ENCODE measurements at places on chromosomes 6 and 20.

DNA sequence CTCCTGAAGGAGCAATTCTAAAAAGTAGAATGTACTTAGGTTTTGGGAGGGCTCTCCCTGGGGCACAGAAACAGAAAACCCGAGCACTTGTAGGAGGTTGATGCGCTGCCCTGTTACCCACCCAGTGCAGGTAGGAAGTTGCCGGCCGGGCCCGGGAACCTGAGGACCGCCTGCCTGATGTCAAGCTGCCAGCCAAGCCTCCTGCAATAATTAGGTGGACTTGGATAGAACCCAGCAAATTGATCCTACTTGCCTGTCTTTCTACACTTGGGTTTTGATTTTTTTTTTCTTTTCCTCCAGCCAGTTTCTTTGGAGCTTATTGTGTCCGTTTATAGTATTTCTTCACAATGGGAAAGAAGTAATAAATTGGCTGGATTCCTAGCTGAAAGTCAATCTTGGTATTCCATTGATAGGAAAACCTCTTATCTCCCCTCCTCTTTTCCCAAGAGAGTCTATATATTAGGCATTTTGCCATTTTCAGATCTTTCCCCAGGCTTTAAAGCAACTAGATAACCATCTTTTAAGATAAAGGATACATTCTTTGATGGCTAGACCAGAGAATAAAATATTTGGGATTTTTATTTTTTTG is 78.3 kb upstream of the FYN start:
- no peak for DNase-seq

DNA sequence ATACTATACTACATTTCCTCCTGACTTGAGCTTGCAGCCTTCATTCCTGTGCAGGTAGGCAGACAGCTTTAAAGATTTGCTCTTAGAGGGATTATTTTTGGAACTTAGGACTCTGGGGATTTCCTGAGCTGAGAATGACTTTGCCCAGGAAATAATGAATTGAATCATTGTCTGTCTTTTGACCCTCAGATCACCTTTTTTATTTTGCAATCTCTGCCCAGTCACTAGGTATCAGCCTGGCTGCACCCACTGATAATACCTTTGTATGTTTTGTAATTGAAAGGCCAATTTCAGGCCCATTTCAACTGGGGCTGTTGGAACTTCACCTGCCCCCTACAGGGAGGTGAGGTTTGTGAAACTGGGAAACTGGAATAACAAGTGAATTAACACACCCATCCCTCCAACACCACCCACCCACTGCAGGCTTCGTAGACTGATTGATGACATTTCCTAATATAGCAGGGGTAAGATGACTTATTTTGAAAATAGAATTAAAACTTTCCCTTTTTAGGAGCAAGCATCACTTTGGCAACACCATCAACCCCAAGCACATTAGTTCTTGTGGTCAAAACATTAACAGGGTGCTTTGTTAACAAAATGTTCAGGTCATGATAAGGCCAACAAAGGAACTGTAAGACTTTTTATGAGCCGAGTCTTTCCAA is 157.1 kb upstream of the CENPW start:
- DNase-seq: no peak

DNA sequence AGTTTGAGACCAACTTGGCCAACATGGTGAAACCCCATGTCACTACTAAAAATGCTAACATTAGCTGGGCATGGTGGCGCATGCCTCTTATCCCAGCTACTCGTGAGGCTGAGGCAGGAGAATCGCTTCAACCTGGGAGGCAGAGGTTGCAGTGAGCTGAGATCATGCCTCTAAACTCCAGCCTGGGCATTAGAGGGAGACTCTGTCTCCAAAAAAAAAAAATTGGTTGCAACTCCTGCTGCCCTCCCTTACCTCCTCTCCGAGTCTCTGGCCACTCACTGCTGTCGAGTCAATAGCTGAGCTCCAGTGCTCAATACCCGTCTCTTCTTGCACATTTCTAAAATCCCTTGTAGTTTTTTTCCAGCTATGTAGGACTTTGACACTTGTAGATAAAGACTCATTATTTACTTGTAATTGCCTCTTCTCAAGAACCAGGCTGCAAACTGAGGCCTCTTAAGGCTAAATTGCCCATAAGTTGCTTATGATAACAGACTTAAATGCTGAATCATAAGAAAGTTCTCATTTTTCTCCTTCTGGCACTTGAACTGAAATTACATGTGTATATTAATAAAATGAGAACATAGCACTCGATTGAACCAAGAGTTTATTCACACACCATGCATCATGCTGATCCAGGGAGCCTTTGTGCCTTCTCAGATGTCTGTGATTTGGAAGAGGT is 13.8 kb downstream of the HECA start:
- DNase-seq: no peak

GRCh38 chr6:20916086-20916485 is 381.8 kb downstream of the CDKAL1 start:
- DNase-seq: no peak

GRCh38 chr20:56503916-56504315 is 20.6 kb upstream of the FAM209A start:
- DNase-seq: no peak

DNA sequence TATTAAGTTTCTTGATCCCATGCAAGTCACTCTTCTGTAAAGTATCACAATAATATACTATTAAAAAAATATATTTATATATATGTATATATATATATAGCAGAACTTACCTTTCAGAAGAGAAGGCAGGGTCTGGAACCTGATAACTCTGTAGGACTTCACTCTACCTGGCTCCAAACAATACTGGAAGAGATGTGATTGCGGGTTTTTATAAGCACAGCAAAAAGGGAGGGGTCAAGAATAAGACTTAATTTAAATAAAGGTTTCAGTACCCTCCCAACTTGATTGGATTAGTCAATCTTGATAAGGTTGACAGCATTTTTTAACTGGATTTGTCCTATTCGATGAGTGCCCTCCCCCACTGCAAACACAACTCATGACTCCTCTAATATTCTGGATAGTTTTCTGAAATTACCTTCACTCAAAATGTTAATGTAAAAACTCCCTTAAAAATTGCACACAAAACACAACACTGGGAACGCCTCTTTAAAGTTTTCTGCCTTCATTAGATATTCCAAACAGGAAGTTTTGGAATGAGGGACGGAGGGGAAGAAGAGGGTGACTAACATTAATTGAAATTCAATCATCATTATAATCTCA is 4.0 kb upstream of the ZNF217 start:
- DNase-seq: no peak

- no peak for DNase-seq
These were observed 112.2 kb downstream of the SULF2 start for GRCh38 chr20:47672886-47673670.

GRCh38 chr6:26123675-26123946 is 36.4 kb downstream of the HFE start:
- peak; percentile 46 for DNase-seq

DNA sequence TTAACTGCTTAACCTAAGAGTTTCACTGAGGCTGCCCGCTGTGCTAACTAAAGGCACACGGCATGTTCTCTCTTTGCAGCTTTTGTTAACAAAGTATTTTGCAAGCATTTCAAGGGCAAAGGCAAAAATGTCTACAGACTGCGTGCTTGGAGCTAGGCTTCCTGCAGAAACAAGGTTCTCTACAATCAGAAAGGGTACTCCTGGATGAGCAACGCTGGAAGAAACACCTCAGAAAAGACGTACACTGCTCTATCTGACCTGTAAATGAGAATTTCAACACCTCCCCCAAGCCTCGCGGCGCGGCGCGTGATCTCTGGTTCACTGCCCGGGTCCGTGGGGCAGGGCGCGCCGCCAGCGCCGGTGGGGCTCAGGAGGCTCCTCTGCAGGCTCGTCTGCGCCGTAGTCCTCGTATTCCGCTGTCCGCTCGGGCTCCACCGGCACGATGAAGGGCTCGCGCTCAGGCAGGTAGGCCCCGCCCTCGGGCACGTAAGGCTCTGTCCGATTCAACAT is 120.9 kb downstream of the COL12A1 start:
- no peak for DNase-seq

DNA sequence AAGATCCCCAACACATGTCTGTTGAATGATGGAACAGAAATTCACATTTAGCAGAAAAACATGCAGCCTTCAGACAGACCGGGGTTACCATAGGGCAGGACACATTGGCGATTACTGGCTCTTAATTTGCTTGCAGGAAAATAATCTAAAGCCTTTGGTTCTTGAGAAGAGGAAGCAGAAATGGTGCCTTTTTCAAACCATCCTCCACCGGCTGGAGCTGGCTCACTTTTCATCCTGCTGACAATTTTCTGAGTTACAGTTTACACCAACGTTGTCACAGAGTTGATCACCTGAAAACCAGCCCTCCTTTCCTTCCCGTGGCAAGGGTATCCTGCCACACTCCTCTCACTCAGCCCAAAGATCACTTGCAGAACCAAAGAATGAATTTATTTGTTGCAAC is 32.6 kb downstream of the SF3B5 start:
- no peak for DNase-seq

DNA sequence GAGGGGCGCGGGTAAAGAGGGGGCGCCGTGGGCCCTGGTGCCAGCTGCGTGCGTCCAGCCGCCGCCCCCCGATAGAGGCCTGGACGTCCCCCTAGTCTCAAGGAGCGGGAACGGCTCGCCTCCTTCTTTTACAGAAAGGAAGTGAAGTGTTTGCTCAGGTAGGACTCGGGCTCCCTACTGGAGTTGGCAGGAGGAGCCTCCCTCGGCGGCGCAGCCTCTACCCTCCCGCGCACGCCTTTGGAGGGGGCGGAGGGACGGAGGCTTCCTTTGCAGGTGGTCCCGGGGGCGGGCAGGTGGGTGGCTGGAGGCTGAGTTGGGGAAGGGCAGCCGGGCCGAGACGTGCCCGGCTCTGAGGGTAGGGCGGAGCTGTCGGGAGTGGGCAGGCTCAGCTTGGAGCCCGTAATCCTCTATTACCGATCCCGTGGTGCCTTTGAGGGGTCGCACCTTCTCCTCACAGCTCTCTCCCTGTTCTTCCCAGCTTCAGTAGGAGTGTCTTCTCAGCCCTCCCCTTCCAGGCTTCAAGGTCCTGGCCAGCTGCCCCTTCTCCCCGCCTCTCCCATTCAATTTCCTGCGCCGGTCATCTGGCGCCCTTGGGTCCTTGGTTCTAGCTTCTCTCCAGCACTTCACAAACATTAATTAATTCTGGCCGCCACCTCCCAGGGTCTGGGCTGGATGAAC is 728 bp downstream of the ITPR3 start:
- no peak for DNase-seq
